ENCODE measurements at places on chromosomes 2 and 18.

GRCh38 chr2:68438455-68439303 is 28.4 kb downstream of the FBXO48 start:
- DNase-seq, result no peak

GRCh38 chr2:157339965-157340655 is 14.5 kb upstream of the ERMN start:
- DNase-seq, result no peak

DNA sequence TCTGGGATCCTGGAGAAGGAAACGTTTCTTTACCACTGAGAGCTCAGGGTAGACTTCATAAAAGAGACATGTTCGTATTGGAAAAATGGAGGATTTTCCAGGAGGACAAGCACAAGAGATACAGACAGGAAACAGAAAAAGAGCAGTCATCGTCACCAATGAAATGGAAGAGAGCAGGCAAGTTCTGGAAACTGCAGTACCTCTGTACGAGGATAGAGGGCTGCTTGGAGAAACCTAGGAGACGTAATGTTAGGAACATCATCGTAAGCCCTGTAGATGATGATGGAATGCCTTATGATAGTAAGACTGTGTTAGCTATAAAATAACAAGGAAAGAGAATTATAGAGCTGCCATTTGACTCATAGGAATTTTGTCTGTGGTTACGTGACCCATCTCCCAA is 121.1 kb upstream of the KLHL14 start:
- no peak for DNase-seq

GRCh38 chr18:73615506-73615905 is 532.1 kb downstream of the FBXO15 start:
- DNase-seq, result no peak

DNA sequence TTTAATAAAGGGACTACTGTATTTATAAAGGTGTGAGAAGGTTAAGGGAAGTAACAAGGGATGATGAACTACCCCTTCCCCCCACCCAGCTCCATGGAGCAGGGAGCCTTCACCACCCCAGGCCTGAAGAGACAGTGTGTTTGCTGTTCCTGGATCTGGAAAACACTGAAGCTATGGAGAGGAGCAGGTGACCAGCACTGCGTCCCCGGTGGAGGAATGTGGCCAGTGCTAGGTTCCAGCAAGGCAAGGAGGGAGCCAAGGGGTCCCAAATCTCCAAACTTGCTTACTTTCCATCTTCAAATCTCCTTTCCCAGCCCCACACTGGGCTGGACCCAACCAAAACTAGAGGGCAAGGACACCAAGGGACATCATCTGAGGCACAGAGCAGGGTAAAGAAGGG is 128.7 kb upstream of the CD302 start:
- no peak for DNase-seq

DNA sequence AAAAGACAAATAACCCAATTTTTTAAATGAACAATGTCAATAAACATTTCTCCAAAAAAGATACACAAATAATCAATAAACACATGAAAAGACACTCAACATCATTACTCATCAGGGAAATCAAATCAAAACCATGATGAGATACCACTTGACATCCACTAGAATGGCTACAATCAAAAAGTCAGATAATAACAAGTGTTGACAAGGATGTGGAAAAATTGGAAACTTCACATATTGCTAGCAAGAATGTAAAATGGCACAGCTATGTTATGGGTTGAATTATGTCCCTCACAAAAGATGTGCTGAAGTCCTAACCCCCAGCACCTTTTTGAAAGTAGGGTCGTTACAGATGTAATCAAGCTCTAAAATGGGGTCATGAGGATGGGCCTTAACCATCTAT is 33.2 kb downstream of the TNS1 start:
- DNase-seq, result no peak

GRCh38 chr2:196915507-196916189 is 10.9 kb downstream of the PGAP1 start:
- no peak for DNase-seq

DNA sequence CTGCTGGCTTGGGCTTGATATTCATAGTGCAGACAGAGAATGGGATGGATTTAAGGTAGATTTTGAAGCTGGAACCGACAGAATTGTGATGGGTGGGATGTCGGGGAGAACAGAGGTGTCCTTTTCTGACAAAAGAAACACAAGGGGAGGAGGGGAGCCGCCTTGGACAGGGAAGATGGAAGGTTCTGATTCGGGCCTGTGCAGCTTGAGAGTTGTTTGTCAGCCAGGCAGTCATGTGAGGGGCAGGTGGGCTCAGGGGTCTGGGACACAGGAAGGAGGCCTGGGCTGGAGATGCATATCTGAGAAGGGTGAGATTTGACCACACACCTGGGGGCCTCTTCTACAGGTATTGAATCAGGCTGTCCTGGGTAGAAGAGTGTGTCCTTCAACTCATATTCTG is 41.4 kb downstream of the NPAS2 start:
- DNase-seq, result no peak
